ENCODE measurements at places on chromosomes 6 and 20.

DNA sequence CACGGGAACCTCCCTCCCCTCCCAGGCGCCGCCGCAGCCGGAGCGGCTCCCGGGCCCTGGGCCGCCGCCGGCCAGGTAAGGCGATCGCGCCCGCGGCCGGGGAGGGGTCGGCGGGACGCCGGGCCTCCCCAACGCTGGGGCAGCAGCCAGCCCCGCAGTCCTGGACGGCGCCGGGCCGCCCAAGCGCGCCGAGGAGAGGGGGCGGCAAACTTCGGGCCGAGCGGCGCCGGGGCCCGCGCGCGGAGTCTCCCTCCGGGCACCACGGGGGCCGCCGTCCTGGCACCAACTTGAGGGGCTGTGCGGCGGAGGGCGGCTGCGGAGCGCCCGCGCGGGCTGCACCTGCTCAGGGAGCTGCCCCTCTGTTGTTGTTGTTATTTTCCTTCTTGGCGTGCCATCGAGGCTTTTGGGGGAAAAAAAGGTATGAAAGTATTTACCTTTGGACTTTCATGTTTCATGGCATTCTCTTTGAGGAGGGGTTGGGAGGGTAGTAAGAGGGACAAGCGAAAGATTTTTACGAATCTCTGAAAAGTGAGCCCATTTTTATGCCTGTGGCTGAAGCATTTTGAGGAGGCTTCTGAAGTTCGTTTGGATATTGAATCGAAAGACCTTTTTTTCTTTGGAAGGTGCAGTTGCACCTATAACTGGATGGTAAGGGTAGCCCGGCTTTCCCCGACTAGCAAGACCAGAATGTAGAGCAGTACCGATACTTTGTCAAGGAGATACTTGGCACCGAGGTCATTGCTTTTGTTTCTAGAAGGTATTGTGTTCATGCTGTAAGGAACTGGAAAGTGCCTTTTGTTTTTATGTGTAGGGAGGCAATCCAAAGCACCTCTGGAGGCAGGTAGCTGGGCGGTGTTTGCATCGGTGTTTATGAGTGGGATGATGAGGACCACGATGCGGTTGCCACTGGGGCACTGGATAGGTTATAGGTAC, at the start of gene RNF182:
Gene RNF182 (plus strand): TSS at position 4 of the 933 bp plus-strand sequence. CDS start 52,168 bp downstream, outside the sequence.
- DNase-seq = no peak

GRCh38 chr6:81572020-81572419, 180.5 kb downstream of the TENT5A start:
- no peak for DNase-seq

DNA sequence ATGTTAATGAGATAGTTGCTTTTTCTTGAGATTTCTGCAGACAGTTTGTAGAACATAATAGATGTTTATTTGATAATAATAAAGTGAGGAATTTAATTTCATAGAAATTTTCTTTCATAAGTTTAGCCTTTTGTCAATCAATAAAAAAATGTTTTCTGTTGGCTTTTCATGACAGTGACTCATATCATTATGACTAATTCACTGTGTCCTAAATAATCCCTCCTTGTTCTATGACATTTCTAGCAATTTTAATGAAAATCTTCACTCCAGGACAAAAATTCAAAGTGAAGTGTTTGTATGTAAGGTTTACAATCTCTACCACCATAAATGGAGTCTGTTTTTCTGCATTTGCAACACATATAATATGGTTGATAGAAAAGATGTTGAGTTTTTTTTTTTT, 109.9 kb downstream of the UTRN start:
- DNase-seq = no peak

DNA sequence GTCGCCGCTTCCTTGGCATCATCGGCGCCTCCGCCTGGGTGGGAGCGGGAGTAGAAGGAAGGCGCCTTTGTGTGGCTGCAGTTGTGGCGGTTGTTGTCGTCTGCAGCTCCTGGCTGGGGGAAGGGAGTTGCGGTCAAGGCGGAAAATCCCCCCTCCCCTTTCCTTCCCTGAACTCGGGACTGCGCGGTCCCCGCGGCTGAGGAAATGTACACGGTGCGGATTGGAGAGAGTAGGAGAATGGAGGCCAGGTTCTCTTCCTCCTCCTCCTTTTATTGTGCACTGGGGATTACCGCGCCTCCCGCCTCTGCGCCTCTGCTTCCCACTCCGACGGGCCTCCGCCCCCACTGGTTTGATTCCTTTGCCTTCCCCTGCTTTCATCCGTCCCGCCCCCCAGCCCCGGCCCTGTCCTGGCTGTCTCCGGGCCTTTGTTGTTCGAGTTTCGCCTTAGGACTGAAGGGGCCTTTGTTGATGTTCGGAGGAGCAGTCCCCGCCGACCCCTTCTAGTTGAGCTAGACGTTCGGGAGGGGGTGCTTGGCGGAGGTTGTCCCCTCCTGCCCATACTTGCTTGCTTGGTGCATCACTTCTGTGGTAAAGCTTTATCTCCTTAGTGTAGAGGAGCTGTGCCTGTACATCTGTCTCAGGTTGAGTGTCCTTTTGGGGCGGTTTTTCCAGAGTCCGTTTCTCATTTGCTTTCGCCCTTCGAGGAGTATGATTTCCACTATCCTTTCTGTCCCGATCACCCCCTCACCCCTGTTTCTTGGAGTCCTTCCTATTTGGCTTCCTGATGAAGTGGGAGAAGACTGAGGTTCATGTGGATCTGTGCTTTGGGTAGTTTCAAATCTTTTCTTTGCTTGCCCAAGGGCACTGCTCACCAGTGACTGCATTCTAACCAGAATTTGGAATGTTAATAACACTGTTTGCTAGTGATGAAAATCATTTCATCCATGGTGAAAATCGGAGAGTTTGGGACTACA, 764 bp downstream of the ZNF292 start:
- DNase-seq = peak; percentile 38

DNA sequence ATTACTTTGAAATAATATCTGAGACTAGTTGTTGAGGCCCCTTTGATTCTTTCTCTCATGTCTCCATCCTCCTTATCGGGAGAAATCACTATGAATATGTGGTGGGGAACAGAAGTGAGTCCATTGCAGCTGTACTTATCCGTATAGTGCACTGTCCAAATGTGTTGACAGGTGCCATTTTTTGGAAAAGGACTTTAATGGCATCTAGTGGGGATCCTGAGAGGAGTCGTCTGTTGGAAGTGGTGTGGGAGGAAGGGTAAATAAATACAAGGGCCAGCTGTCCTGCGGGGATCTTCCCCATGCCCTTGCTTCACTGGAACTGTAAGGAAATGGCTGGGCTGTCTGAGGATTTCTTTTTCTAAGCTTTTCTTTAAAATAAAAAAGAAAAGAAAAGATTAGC, 19.4 kb downstream of the TPX2 start:
- no peak for DNase-seq

- no peak for DNase-seq
These were observed 6.9 kb downstream of the PTK7 start for GRCh38 chr6:43082806-43083655.

DNA sequence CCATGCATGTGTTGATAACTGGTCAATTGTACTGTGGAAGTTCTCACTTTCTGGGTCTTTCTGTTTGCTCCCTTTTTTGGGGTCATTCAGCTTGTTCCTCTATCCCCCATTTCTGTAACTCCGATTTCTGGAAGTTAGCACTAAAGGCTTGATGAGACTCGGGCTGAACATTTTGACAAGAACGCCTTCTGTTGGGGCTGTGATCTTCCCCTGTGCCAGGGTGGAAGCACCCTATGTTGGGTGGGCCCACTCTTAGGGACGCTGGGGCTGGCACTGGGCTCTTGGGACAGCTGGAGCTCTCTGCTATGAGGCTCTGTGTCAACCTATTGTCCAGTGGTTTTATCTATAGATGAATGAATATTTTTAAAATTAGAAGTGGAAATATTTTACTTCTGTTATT, 60.1 kb upstream of the FRMD1 start:
- no peak for DNase-seq

DNA sequence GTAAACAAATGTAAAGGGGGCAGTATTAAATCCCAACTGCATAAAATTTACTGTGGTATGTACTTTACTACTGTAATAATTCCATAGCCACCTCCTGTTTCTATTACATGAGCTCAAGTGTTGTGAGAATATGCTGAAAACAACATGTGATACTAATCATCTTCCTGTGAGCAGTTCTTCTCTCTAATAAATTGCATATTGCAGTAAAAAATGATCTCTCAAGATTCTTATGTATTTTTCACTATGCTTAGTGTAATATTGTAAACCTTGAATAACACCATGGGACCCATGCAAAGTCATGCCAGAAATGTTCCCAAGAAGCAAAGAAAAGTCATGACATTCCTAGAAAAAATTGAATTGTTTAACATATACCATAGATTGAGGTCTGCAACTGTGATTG, 133.0 kb upstream of the ATXN1 start:
- DNase-seq = no peak

GRCh38 chr20:23087587-23088251, 1.6 kb upstream of the CD93 start:
- no peak for DNase-seq

- no peak for DNase-seq
These were observed 238.1 kb downstream of the HAO1 start for GRCh38 chr20:7702141-7702540.

DNA sequence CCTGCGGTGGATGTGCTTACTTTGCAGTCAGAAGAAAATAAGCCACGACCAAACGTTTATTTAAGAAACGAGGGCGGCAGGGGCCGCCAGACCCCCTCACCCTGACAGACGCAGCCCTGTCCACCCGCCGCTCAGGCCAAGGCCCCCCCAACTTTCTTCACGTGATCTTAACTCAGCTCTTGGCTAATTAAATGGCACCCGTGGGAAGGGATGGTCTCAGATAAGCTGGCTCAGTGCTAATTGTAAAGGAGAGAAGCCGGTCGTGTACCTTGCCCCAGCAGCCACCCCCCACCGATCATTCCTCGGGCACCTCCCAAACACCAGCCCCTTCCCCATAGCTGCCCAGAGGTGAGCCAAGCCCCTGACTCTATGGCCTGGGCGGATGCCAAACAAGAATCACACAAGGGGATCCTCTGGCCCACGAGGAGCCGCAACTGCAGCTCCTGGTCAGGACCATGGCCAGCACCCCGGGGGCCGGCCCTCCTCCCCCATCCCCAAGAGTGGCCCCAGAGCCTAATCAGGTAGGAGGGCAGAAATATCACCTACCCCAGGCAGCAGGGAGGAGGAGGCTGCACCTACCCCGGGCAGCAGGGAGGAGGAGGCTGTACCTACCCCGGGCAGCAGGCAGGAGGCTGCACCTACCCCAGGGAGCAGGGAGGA, 11.2 kb downstream of the KCNQ2 start:
- DNase-seq = no peak

GRCh38 chr6:21080221-21080620, 513.3 kb upstream of the SOX4 start:
- DNase-seq = no peak

GRCh38 chr6:147758303-147758702, 249.8 kb downstream of the SAMD5 start:
- no peak for DNase-seq

GRCh38 chr6:23245572-23245971, 676.2 kb downstream of the HDGFL1 start:
- DNase-seq = no peak

DNA sequence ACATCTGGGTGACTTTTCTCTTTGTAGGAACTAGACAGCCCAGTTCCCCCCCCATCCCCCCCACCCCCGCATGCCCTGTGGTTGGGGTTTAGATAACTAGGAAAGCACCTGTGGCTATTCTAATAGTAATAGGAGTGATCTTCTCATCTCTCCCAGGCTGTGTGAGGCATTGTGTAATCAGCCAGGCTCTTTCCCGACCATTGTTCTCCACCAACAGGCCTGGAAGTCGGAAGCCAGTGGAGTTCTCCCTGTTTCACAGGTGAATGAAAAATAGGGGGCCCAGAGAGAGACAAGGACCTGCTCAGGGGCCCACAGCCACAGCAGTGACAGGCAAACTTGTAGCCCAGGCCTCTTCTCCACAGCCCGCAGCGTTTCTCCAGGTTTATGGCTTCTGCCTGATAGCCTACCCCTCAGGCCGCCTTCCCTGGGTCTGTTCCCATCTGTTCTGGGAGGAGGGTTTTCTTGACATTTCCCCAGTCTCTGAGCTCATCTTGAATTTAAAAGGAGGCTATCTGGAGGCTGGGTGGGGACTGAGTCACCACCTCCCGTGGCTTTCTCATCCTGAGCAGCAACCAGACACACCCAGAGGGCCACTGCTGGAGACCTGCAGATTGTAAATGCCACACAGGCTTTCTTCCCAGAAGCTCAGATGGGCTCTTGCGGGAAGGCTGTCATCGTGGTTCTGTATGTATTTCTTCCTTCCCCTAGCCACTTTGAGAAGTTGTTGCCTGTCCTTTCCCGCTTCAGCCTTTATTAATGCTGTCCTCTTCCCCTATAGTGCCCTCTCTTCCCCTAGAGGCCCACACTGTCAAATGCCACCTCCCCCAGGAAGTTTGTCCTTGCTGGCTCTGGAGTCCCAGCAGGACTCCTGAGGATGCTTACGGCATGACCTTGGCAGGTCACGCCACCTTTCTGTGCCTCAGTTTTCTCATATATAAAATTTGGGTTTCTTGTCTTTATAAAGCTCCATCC, 75.9 kb upstream of the MYL9 start:
- no peak for DNase-seq

- DNase-seq = no peak
These were observed 45.6 kb upstream of the SLC22A1 start for GRCh38 chr6:160076009-160076408.

GRCh38 chr20:5731753-5732366, 18.3 kb upstream of the SHLD1 start:
- DNase-seq = no peak

GRCh38 chr6:74872754-74873476, 332.9 kb downstream of the COL12A1 start:
- DNase-seq = no peak

DNA sequence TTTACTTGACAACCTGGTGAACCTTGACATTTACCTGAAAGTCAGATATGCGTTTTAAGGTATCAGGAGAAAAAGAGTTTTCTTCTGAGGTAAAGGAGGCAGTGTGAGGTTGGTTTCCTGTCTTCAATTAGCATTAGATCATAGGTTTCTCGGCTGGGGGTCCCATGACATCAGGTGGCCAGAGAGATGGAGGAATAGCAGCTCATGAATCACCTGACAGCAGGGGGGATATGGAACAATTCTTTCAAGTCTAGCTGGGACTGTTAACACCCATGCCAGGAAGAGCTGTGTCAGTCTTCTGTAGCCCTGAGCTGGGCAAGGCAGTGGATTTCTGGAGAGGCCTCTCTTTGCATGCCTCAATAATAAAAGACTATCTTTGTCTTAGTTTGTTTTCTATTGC, 108.0 kb upstream of the TMEM170B start:
- no peak for DNase-seq

- DNase-seq = no peak
These were observed 9.2 kb upstream of the IL17F start for GRCh38 chr6:52253494-52253893.

All from stimulated activated CD8-positive, alpha-beta memory T cell treated with anti-CD3 and anti-CD28 coated beads, Interleukin-7, amount 100 ng/mL, for 4 hours (primary cell).